ENCODE measurements at places on chromosomes 7 and 10. TPM values are rescaled to one million over a fixed set of nuclear protein-coding genes. Genes with fewer than 3 reads are reported as not detected.

FOXK1 gene
- polyA plus RNA-seq: 4.7 TPM

DNA sequence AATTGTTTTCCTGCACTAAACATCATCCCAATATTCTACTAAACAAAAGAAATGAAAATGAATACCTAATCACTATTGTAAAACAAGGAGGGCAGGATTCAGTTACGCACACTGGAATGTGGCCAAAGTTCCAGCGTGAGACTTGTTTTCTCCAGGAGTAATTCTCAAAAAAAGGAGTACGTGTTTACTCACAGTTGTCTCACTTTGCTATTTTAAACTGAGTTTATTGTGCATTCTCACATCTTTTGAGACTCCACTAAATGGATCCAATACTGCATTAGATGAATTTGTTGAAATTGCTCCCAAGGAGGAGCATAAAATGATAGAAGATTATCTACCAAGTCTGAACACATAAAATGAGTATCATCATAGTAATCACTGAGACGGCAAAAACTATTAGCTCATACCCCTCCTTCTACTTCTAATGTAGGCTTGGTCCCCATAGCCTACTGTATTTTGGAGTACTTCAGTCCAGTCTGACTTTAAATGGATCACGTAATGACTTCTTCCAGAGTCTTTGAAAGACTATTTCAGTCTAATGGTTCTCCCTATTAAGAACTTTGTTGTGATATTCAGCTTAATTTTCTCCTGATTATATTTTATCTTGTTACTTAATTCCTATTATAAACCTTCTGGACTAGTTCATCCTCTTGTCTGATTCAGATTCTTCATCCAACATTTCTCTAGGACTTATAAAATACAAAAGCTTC is 3.8 kb downstream of the GRM3 start:
- DNase-seq: no peak

GRCh38 chr10:15393139-15393825 is 22.2 kb upstream of the FAM171A1 start:
- no peak for DNase-seq

- DNase-seq: peak; percentile 96
These were observed 21.2 kb downstream of the ATP6V1F start for GRCh38 chr7:128883622-128884448.

GRCh38 chr10:86254081-86254480 is 112.5 kb downstream of the GRID1 start:
- peak; percentile 5 for DNase-seq

GRCh38 chr10:100730725-100731406 is 14.5 kb upstream of the PAX2 start:
- peak; percentile 57 for DNase-seq

DNA sequence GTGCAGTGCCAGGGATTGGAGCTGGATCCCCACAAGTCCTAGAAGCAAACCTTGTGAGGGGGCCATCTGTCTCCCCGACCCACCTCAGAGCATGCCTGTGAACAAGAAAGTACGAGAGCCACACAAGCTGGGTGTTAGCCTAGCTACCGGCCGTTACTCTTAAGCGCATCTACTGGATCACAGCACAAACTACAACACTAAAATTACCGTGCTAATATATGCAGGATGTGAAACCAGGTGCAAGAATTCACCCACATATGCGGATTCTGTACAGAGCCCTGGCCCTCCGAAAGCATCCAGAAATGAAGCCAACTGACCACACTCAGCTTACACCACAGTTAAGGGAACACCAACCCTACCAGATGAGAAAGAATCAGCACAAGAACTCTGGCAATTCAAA is 16.0 kb upstream of the PRSS1 start:
- no peak for DNase-seq

- DNase-seq: peak; percentile 39
These were observed 1.1 kb upstream of the LARP4B start for GRCh38 chr10:932589-932988.

DNA sequence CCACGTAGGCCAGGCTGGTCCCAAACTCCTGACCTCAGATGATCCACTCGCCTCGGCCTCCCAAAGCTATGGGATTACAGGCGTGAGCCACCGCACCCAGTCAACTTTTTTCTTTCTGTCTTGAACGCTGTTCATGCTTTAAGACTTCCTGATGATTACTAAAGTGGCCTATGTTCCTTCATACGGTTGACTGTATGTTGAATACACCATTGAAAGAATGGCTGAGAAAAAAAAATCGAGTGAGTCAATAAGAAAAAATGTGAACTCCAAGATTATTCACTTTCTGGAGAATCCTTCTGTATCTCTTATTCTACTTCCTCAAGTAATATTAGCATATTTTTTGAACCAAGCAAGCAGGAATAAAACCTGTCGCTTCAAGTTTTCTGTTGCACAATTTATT is 955.0 kb downstream of the GATA3 start:
- no peak for DNase-seq

DNA sequence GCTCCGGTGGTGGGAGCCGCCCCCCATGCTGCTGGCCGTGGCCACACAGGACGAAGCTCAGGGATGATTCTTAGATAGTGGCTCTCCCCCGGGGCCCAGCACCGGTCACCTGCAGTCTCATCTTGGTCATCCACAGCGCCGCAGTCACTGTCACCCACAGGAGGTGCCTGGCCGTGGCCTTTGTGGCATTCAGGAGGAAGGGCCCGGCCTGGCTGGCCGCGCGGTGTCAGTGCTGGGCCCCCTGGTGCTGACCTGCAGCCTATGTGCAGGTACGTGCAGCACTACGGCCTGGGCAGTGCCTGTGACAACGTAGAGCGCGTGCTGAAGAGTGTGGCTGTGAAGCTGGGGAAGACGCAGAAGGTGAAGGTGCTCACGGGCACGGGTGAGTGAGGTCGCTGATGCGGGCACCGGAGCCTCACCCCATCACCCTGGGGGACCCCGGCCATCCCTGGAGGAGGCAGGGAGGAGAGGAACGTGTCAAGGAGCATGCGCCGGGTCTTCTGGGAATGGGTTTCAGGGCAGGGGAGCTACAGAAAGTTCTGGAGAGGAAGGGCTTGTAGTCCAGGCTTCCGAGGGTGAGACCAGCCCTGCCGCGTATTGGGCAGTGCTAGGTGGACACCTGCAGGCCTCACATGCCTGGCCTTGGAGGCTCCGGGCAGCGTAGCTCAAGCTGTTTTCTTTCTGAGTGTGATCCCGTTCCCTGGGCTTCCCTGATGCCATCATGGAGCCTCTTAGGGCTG is 5.0 kb downstream of the SPRN start:
- DNase-seq: no peak

GRCh38 chr7:43220250-43220649 is 107.8 kb downstream of the HECW1 start:
- no peak for DNase-seq

DNA sequence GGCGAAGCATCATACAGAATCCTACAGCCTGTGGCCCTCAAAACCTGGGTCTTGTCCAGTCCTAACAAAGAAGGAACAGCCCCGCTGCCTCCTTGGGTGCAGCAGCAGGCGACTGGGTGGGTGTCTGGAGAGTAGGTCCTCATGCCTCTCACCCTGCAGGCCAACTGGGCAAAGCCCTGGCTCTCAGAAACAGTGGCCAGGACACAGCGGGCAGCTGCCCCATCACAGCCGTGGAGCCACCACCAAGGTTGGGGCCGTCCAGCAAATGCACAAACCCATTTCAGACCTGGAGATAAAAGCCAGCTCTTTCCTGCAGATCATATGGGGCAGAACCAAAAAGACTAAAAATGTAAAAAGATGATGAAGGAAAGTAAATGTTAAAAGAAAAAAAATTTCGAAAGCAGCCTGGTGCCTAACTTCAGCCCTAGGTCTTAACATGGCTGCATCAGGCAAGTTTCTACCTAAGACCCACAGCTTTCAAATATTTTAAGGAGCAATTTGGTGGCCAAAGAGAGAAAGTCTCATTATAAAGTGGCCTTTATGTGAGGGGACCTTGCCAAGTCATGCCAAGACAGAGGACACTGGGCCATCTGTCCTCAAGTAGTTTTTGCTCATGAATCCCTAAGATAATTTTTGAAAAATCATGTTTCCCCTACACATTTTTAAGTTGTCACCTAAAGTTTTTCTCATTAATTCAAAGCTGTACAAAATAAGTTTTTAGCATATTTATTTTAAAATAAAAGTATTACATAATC is 142.1 kb downstream of the PAXIP1 start:
- DNase-seq: no peak
